ENCODE measurements at places on chromosomes 11 and 22.

DNA sequence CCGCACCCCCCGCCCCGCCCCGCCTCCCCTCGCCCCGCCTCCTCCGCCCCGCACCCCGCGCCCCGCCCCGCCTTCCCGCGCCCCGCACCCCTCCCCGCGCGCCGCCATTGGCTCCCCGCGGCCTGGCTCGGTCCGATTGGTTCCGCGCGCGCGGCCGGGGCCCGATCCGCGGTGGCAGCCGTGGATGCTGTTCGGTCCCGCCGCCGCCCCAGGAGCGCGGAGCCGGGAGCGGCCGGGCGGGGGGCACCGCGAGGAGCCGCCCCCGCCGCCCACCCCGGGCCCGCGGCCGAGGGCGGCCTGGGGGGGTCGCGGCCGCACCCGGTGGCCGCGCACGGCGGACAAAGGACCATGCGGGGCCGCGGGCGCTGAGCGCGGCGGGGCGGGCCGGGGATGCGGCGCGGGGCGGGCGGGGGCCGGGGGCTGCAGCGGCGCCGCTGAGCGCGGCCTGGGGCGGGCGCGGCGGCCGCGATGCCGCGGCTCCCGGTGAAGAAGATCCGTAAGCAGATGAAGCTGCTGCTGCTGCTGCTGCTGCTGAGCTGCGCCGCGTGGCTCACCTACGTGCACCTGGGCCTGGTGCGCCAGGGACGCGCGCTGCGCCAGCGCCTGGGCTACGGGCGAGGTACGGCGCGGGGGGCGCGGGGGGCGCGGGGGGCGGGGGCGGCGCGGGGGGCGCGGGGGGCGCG lies at the start of gene B4GALNT4:
TSS of gene B4GALNT4 (plus strand) at position 164 of the 683 bp plus-strand sequence. CDS start at position 469, 305 bp downstream.
- DNase-seq = no peak

DNA sequence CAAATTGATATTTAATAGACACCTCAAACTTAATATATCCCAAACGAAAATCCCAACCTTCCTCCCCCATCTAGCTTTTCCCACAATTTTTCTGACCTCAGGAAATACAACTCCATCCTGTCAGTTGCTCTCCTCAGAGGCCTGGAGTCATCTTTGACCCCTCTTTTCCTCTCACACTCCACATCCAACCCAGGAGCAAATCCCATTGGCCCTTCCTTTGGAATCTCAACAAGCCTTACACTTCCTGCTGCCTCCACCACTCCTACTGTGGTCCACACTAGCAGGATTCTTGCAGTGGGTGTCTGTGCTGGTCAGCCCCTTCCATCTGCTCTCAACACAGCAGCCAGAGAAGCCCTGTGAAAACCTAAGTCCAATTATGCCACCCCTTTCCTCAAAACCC lies 39.3 kb upstream of the RFPL3 start:
- no peak for DNase-seq

- DNase-seq = no peak
These were observed 947.8 kb upstream of the CCDC90B start for GRCh38 chr11:84234011-84234410.

GRCh38 chr22:17116572-17117330 lies 4.4 kb downstream of the TMEM121B start:
- no peak for DNase-seq

DNA sequence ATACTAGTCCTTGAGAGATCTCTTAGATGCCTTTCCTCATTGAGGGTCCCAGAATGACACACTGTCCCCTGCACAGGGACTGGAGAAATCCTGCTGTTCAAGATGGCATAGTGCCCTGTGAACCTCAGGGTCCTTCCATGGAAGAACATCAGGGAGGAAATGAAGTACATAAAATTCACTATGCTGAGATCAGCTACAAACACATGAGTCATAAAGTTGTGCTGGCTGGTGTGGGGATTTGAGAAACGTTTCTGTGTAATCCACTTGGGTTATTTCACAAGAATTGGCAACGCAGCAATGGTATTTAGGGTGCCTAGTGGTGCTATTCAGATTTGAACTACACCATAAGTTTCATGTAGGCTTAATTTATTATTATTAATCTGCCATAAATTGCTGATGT lies 174.4 kb downstream of the MAML2 start:
- DNase-seq = no peak

Data from AG09319 (cell line).